HT-29 (cell line): ENCODE measurements at places on chromosomes 13 and 19.
A peak's percentile ranks its signal among the peaks of the same experiment; 100 is the strongest.

- no peak for DNase-seq
These were observed 606.5 kb downstream of the UQCRFS1 start for GRCh38 chr19:28606269-28607032.

- peak; percentile 53 for DNase-seq
These were observed 150.1 kb downstream of the SHISA2 start for GRCh38 chr13:25901460-25902376.

DNA sequence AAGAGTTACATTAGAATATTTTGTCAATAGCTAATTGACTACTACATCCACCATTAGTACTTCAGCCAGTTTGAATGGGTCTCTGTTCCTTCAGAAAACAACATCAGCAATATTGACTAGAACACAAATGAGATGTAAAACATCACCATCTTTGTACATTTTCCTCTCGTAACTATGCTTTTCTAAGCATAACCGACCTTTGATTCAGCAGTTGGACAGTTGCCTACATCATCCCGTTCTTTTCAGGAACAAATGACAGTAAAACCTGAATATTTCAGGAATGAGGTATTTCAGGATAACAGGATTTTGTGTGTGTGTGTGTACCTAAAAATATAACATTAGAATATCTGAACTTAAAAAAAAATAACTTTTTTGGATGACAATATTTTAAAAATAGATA, 60.9 kb downstream of the STARD13 start:
- no peak for DNase-seq

- DNase-seq = no peak
These were observed 858 bp upstream of the PPP6R1 start for GRCh38 chr19:55259540-55260210.

DNA sequence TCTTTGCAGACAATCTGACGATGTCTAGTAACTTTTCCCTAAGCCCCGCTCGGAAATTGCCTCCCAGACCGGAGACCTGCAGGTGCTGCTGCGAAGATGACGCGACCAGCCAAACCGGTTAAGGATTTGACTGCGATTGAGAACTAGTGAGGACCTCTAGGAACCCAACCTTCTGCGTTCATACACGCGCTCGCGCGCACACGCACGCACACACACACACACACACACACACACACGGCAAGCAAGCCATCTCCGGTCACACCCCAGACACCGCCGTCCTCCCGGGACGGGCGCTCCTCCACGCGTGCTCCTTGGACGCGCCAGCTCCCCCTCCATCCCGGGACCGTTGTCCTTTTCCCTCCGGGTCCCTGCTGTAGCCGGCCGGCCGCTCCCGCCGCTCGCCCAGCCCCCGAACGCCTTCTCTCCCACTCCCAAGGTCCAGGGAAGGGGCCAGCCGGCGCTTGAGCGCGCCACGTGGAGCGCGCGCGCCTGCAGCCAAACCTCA, 1.2 kb downstream of the TBC1D4 start:
- DNase-seq = peak; percentile 97

DNA sequence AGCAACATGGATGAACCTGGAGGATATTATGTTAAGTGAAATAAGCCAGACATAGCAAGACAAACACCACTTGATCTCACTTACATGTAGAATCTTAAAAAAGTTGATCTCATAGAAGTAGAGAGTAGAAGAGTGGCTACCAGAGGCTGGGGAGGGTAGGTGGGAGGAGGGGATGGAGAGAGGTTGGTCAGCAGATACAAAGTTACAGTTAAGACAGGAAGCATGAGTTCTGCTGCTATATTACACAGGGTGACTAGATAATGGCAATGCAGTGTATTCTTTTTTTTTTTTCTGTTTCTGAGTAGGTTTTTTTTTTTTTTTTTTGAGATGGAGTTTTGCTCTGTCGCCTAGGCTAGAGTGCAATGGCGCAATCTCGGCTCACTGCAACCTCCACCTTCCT, 15.2 kb upstream of the THSD1 start:
- no peak for DNase-seq

GRCh38 chr19:44687888-44688287, 11.1 kb upstream of the CEACAM16 start:
- no peak for DNase-seq
